ENCODE measurements at places on chromosomes 3 and 15. TPM values are rescaled to one million over a fixed set of nuclear protein-coding genes. Genes with fewer than 3 reads are reported as not detected.

- H3K4me3 ChIP-seq = no peak overlapping the region
- no peaks in the 10 kb centered on the region for H3K27me3 ChIP-seq
- no peaks in the 10 kb centered on the region for H3K4me1 ChIP-seq
- DNase-seq = peak; percentile 32
- peaks cover 8% of the 10 kb centered on the region for H3K36me3 ChIP-seq
These were observed 103.3 kb upstream of the PRTG start for GRCh38 chr15:55846116-55846707.

- no peak overlapping the region for H3K4me3 ChIP-seq
- H3K36me3 ChIP-seq = no peaks in the 10 kb centered on the region
- no peaks in the 10 kb centered on the region for H3K27me3 ChIP-seq
- H3K4me1 ChIP-seq = no peaks in the 10 kb centered on the region
- no peak for DNase-seq
These were observed 53.3 kb upstream of the KCNMB2 start for GRCh38 chr3:178482981-178483380.

DNA sequence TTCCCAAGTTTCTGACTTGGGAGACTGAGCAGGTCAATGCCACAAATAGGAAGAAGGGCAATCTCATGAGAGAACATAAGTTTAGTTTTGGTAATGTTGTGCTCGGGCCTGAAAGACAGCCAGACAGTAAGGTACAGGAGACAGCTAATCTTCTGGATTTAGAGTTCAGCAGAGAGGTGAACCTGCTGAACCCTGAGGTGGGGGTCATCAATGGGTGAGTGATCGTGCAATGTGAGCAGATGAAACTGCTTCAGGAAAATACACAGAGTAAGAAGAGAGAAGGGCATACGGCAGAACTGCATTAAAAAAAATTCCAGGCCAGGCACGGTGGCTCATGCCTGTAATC lies 23.3 kb downstream of the RUBCN start:
- no peak for DNase-seq
- H3K27me3 ChIP-seq = no peaks in the 10 kb centered on the region
- H3K27ac ChIP-seq = peak overlapping the region; percentile 70
- no peak overlapping the region for H3K4me3 ChIP-seq
- peaks cover 32% of the 10 kb centered on the region for H3K36me3 ChIP-seq

- no peak overlapping the region for H3K27ac ChIP-seq
- H3K4me1 ChIP-seq = peaks cover 34% of the 10 kb centered on the region
- H3K4me3 ChIP-seq = no peak overlapping the region
- peaks cover 11% of the 10 kb centered on the region for H3K27me3 ChIP-seq
These were observed 12.3 kb upstream of the KLF13 start for GRCh38 chr15:31314380-31314779.

DNA sequence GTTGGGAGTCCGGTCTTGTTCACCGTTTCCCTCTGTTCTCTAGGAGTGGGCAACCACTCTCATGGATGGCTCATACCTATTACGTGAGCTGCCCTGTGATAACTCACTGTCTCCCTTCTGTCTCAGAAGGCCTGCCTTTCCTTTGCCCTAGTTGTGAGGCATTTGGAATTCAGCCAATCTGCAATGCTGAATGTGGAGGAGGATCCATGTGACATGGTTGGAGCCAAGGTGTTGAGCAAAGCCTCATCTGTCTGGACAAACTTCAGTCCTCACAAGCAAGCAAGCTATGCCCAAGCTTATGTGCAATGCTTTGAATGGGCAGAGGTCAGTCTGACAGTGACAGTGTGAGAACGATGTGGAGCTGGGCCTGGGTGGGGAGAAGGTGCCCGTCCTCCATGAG lies 37.8 kb upstream of the ATP10A start:
- DNase-seq = no peak
- no peak overlapping the region for H3K4me3 ChIP-seq
- peaks cover 3% of the 10 kb centered on the region for H3K27me3 ChIP-seq
- no peaks in the 10 kb centered on the region for H3K36me3 ChIP-seq

DNA sequence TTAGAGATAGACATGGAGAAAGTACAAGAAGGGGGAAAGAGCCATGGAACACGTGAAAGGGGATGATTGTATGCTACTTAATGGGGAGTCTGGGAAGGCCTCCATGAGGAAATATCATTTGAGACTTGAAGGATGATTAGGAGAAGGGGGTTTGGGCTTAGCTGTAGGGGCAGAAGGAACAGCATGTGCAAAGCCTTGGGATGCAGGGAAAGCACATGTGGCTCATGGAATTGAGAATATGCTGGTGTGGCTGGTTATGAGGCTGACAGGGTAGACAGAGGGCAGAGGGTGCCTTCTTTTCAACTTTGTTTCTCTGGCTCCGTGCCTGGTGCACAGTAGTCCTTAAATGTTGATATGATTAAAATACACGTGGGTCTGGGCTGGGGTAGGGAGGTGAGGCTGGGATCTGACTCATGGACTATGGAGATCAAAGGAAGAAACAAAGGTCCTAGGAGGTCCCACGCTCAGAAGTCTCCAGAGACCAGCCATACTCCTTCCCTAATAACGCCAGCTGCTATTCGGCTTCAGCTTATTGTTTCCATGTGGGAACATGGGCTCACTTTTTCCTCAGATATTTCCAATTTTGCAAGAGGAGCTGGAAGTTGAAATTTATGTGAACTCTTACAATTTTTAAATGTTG lies 1.1 kb downstream of the GTF2E1 start:
- H3K36me3 ChIP-seq = peaks cover 6% of the 10 kb centered on the region
- peak overlapping the region; percentile 84 for H3K4me3 ChIP-seq
- peaks cover 22% of the 10 kb centered on the region for H3K4me1 ChIP-seq
- no peaks in the 10 kb centered on the region for H3K27me3 ChIP-seq
- peak overlapping the region; percentile 89 for H3K27ac ChIP-seq
- no peak for DNase-seq

DNA sequence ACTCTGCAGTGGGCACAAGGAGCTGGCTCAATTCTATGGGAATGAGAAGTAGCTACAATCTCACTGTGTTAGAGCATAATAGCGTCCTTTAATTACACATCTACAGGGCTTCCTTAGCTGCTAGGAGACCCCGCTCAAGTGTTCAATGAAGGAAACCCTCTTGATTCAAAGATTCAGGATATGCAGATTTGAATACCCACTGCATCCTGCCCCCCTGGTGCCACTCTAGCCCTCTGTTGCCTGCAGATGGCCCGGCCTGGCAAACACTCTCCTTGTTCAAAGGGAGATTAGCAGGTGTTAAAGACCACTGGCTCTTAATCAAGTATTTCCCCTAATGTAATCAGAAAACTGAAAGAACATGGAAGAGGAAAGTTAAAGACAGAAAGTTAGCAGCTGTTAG lies 356.6 kb downstream of the VGLL3 start:
- no peaks in the 10 kb centered on the region for H3K27me3 ChIP-seq
- H3K36me3 ChIP-seq = no peaks in the 10 kb centered on the region
- H3K27ac ChIP-seq = no peak overlapping the region
- DNase-seq = no peak
- H3K4me1 ChIP-seq = no peaks in the 10 kb centered on the region

The KIF7 gene
- total RNA-seq = 2.4 TPM

The TP63 gene
- 0.51 TPM for total RNA-seq

The CILP gene
- total RNA-seq = not detected

The FETUB gene
- total RNA-seq = not detected
